WTC11 (cell line): ENCODE measurements at places on chromosomes 3 and 15. TPM values are rescaled to one million over a fixed set of nuclear protein-coding genes. Genes with fewer than 3 reads are reported as not detected.
A peak's percentile ranks its signal among the peaks of the same experiment; 100 is the strongest.

- no peak for DNase-seq
- peaks cover 9% of the 10 kb centered on the region for H3K4me1 ChIP-seq
- no peak overlapping the region for H3K4me3 ChIP-seq
- no peak overlapping the region for H3K27ac ChIP-seq
Measured at GRCh38 chr3:16406579-16406978, 106.9 kb downstream of the RFTN1 start.

GRCh38 chr15:66404532-66404931 lies 17.8 kb downstream of the MAP2K1 start:
- DNase-seq: peak; percentile 67
- H3K4me3 ChIP-seq: peak overlapping the region; percentile 55
- H3K27ac ChIP-seq: peak overlapping the region; percentile 100
- no peaks in the 10 kb centered on the region for H3K27me3 ChIP-seq
- H3K4me1 ChIP-seq: peaks cover 91% of the 10 kb centered on the region
- peaks cover 3% of the 10 kb centered on the region; the same call in 1 of the 2 replicates for H3K36me3 ChIP-seq

DNA sequence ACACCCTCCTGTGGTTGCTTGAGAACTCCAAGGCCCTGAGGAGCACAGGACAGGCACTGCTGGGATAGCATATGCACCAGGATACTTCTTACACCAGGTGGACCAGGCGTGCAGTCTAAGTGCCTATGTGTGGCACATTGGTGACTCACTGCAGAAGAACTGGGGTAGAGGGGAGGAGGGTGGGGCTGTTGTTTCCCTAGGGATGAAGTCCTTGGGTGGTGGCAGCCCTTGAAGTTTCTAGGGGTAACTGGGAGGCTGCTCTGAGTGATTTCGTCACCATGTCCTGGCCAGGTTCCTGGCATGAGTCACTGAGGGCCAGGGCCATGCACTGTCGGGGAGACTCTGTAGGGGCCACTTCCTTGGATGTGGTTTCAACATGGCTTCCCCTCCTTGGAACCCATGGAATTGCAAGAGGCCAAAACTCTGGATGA lies 15.9 kb downstream of the MYZAP start:
- H3K36me3 ChIP-seq: no peaks in the 10 kb centered on the region
- no peaks in the 10 kb centered on the region; the same call in 1 of the 2 replicates for H3K27me3 ChIP-seq
- no peak overlapping the region for H3K4me3 ChIP-seq
- H3K27ac ChIP-seq: no peak overlapping the region
- H3K4me1 ChIP-seq: peaks cover 14% of the 10 kb centered on the region
- DNase-seq: no peak

Gene SLC22A14
- total RNA-seq: 0.09 TPM in 1 of 3 replicates, not detected in the others

Gene CAMK2N2
- total RNA-seq: 10.5 to 13.1 TPM (median 11.5 TPM) in 3 replicates

- no peak overlapping the region for H3K4me3 ChIP-seq
- H3K27me3 ChIP-seq: peaks cover 2% of the 10 kb centered on the region; the same call in 1 of the 2 replicates
- no peaks in the 10 kb centered on the region for H3K36me3 ChIP-seq
- DNase-seq: no peak
- peaks cover 27% of the 10 kb centered on the region for H3K4me1 ChIP-seq
- H3K27ac ChIP-seq: no peak overlapping the region
Measured at GRCh38 chr15:55700876-55701275, 42.1 kb downstream of the PRTG start.

DNA sequence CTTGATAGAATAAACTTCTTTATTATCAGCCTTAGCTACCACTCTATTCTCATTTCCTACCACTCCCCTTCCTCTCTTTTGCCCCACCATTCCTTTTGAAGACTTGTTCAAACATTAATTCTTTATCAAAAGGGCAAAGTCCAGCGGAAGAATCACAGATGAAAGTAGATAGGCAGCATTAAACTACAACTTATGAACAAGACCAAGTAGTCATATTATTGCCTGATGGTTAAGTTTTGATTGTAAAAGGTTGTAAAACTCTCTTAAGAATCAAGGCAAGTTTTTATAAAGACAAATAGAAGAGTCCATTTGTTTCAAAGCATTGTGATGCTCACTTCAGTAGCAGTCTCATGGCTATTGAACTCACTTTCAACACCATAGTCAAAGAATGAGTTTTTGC lies 22.4 kb upstream of the TGFBR2 start:
- H3K27me3 ChIP-seq: no peaks in the 10 kb centered on the region; the same call in 1 of the 2 replicates
- peaks cover 17% of the 10 kb centered on the region for H3K4me1 ChIP-seq
- no peak for DNase-seq
- no peak overlapping the region for H3K4me3 ChIP-seq
- H3K36me3 ChIP-seq: no peaks in the 10 kb centered on the region
- H3K27ac ChIP-seq: no peak overlapping the region

DNA sequence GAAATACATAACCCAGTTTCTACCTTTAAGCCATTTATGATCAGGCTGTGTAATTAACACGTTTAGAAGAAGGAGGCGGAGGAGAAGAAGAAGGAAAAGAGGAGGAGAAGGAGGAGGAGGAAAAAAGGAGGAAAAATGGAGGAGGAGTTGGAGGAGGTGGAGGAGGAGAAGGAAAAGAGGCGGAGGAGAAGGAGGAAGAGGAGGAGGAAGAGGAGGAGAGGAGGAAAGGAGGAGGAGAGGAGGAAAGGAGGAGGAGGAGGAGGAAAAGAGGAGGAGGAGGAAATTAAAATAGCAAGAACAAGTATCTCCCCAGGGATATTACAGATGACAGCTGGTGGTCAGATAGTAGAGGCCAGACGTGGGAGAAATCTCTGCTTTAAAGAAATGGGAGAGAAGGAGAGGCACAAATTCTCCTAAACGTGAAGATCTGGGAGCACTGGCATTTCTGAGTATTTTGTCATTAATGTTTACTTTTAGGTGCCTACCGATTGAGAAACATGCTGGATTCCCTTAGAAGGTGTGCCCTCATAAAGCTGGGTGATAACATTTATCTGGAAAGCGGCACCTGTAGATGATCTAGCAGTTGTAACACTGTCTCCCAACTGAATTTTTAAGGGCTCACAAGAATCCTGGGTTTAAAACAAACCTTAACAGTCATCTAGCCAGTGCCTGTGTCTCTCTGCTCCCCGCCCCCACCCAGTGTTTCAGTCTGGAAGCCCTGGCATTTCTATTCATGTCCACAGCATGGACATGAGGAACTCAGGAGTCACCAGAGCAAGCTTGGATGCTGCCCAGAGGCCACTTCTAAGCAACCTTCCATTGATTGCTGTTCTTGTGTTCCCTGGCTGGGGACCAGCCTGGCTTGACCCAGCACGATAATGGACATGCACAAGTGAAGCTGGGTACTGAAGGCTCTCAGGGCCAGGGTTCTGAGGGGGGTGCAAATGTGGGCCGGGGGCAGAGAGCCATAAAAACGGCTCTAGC lies 75.2 kb downstream of the CHRNA7 start:
- no peak overlapping the region for H3K27ac ChIP-seq
- no peak for DNase-seq
- H3K4me3 ChIP-seq: no peak overlapping the region
- peaks cover 37% of the 10 kb centered on the region for H3K4me1 ChIP-seq
- no peaks in the 10 kb centered on the region for H3K27me3 ChIP-seq

- no peak overlapping the region for H3K27ac ChIP-seq
- 0 out of 2 replicates have a peak, but pooled peaks cover 5% of the 10 kb centered on the region for H3K36me3 ChIP-seq
- H3K27me3 ChIP-seq: peaks cover 17% of the 10 kb centered on the region
- DNase-seq: no peak
Measured at GRCh38 chr15:93085692-93086091, 3.3 kb downstream of the RGMA start.

GRCh38 chr3:119497820-119498185 lies 544 bp upstream of the TIMMDC1 start:
- peak overlapping the region; percentile 99 for H3K27ac ChIP-seq
- H3K27me3 ChIP-seq: no peaks in the 10 kb centered on the region
- peak overlapping the region; percentile 99 for H3K4me3 ChIP-seq
- peaks cover 11% of the 10 kb centered on the region for H3K4me1 ChIP-seq
- peaks cover 3% of the 10 kb centered on the region; the same call in 1 of the 2 replicates for H3K36me3 ChIP-seq
- DNase-seq: no peak

DNA sequence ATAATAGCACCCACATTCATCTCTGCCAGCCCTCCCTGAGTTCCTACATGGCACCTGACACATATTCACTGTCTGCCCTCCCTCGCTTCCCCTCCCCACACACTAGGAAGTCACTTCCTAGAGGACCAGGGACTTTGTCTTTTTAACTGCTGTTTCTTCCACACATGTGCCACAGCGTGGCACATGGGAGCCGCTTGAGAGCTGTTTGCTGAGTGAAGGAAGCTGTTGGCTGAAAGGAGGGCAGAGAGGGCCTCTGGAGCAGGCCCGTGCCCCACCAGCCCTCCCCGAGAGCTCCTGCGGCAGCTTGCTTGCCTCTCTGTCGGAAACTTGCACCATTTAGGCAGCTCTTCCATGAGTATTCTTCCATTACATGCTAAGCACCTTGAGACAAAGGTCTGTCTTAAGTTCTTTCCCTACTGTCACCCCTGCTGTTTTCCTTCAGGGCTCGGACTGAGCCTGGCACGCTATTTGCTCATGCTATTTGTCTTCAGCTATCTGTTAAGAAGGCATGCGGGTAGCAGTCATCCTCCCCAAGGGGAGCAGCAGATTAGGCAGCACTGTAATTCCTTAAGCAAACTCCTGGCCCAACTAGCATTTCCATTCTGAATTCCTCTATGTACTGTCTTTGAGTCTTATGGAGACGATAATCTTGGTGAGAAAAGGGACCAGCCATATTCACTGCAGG lies 72.2 kb downstream of the CACNA1D start:
- no peaks in the 10 kb centered on the region for H3K4me1 ChIP-seq
- no peaks in the 10 kb centered on the region for H3K36me3 ChIP-seq
- no peak overlapping the region for H3K27ac ChIP-seq
- no peak for DNase-seq

GRCh38 chr3:194811118-194811517 lies 125.4 kb downstream of the FAM43A start:
- H3K4me1 ChIP-seq: peaks cover 19% of the 10 kb centered on the region
- DNase-seq: no peak
- H3K27me3 ChIP-seq: peaks cover 2% of the 10 kb centered on the region; the same call in 1 of the 2 replicates
- H3K4me3 ChIP-seq: no peak overlapping the region

GRCh38 chr15:29435811-29436210 lies 166.2 kb upstream of the NSMCE3 start:
- no peak overlapping the region for H3K27ac ChIP-seq
- no peak for DNase-seq
- no peaks in the 10 kb centered on the region for H3K36me3 ChIP-seq
- no peak overlapping the region for H3K4me3 ChIP-seq

DNA sequence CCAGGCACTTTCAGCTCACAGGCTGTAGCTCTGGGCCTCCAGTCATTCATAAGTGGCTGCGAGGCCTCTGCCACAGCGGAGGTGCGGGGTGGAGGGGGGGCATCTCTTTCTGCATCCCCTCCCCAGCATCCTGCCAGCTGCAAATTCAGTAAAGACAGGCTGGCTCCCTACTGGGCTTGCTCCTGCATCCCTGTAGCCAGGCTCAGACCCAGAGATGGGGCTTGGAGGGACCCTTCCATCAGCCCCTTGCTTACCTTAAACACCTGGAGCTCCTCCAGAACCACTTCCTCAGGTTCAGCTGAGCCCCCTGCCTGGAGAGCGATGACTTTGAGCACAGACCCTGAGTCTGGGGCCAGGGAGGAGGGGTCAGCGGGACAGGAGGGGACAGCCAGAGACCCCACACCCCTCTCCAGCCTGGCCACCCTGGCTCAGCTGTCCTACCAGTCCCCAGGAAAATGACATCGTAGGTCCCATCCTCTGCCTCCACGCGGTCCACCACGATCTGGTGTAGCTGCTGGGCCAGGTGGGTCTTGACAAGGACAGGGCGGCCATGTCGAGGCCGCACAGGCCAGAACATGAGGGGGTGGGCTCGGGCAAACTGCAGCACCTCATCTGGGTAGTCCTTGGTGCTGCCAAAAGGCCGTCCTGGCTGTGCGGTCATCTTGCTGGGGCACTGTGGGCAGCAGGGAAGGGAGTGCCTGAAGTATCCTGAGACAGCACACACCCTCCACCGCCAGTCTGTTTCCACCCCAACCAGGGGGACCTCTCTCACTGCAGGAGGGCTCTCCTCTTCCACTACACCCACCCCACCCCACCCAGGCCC lies 5.3 kb downstream of the SEMA3G start:
- no peak overlapping the region for H3K4me3 ChIP-seq
- H3K27me3 ChIP-seq: no peaks in the 10 kb centered on the region
- H3K27ac ChIP-seq: no peak overlapping the region
- H3K4me1 ChIP-seq: no peaks in the 10 kb centered on the region

GRCh38 chr3:14899993-14900618 lies 47.3 kb upstream of the NR2C2 start:
- peak overlapping the region; percentile 55; the same call in 1 of the 2 replicates for H3K27ac ChIP-seq
- H3K4me3 ChIP-seq: no peak overlapping the region
- peak; percentile 47 for DNase-seq
- peaks cover 31% of the 10 kb centered on the region for H3K4me1 ChIP-seq
- H3K27me3 ChIP-seq: no peaks in the 10 kb centered on the region

DNA sequence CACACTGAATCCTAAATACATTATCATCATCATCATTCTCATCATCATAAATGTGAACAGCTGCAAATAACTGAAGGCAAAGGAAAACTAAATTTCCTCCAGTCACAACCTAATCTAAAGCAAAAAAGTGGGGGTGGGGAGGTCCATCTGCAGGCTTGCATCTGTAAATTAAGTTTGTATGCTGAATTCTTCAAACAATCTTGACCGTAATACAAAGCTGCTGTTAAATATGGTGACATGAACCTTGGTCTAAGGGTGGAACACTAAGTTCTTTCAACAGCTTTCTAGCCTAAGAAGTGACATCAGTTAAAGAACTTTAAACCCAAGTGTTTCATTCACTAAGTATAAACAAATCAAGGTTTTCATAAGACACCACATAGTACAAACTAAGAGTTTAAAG lies 4.3 kb downstream of the LRRFIP2 start:
- H3K4me3 ChIP-seq: no peak overlapping the region
- H3K36me3 ChIP-seq: no peaks in the 10 kb centered on the region
- H3K27me3 ChIP-seq: no peaks in the 10 kb centered on the region
- peaks cover 16% of the 10 kb centered on the region for H3K4me1 ChIP-seq
- no peak for DNase-seq
- 0 out of 2 replicates have a peak overlapping the region, but pooled peaks have one; percentile 24 for H3K27ac ChIP-seq
